Cortex of kidney (tissue), 1 donor: ENCODE measurements at places on chromosomes 4 and X.

DNA sequence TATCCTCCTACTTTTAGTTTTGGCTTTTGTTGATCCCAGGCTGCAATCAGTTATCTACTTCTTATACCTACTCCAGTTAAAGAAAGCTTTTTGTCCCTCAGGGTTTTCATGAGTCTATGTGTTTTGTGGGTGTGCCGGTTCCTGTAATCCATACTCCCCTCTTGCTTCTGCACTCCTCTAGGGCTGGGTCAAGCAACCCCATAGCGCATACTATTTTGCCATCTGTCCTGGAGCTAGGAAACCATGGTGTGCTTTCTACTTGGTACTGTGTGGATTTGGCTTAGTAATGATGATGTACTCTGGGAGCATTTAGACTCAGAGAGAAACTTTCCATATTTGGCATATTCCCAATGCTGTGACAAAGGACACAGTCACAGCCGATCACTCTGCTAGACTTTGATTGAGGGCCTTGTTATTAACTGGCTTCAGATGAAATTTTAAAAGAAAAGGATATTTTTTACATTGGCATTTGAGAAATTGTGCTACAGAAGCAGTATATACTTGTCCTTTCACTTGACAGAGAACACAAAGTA, 86.1 kb upstream of the GRXCR1 start:
- no peak for DNase-seq

DNA sequence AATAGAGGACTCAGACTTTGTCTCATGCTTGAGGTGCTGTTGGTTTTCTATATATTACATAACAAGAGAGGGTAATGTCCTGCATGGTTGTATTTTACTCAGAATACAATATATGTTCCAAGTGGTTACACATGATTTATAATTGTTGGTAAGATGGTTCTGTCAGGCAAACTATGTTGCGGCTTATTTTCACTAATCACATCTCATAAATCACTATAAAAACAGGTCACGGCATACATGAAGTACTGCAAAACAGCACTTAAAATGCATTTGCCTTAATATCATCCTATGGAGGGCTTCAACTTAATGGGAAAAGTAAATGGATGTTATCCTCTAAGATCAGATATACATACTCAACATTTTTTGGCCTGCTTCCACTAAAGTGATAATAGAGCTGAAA, 246.0 kb upstream of the ARSJ start:
- no peak for DNase-seq

GRCh38 chr4:152581536-152582160, 45.8 kb upstream of the FBXW7 start:
- no peak for DNase-seq

- no peak for DNase-seq
Observed at GRCh38 chr4:52822583-52822971, 39.5 kb upstream of the RASL11B start.

DNA sequence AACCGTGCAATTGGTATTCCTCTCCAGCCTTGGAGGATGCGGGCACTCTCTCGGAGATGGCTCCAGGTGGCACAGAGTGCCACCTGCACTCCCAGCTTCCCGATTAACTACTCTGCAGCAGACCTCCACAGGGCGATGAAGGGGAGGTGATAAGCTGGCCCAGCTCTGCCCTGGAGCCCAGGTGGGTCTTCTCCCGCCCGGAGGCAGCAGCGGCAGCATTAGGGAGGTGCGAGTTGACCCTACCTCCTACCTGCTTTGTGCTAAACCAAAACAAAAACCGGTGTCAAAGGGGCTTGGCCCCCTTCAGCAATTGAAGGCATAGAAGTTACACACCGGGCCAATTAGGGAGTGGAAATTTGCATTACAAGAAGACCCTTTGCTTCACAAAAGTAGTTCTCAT, 137.4 kb upstream of the MAMLD1 start:
- DNase-seq, result no peak

GRCh38 chrX:51332188-51332942, at the start of gene NUDT10:
Gene NUDT10, plus strand, starts transcription at chrX:51332822. Its CDS starts 144 bp downstream, at chrX:51332966.
- no peak for DNase-seq

GRCh38 chr4:185113340-185113739, 29.7 kb upstream of the SLC25A4 start:
- DNase-seq, result no peak

DNA sequence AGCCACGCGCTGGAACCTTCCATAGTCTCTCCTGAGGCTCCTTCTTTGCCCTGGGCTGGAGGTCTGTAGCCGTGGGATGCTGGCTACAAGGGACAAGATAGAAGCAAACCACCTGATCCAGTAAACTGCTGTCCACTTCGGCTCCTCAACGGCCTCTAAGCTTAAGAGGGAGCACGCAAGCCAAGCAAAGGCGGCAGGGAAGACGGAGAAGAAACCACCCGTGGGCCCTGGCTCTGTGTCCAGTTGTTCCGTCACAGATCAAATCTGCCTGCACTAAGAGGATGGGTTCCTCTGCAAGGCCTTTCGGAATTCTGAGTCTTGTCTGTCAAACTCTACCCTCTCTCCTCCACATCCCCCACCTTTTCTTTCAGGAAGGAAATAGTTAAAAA, 401 bp upstream of the EDNRA start:
- no peak for DNase-seq

- DNase-seq, result no peak
Observed at GRCh38 chrX:132862562-132862961, 95.9 kb downstream of the HS6ST2 start.

GRCh38 chrX:154516656-154517100, 646 bp upstream of the FAM3A start:
- DNase-seq, result no peak

DNA sequence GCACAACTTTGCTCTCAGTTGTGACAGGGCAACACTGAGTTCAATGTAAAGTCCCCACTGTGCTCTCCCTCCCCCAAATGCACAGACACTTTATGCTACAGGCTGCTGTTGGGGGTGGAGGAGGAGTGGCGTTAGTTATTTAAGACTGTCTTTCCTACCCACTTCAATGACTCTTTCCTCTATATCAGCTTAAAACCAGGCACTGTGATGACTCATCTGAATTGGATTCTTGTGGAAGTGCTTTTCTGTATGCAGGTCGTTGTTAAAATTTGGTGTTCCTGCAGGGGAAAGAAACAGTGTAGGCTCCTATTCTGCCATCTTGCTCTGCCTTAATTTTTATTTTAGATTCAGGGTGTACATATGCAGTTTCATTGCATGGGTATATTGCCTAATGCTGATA, 1157.2 kb upstream of the ADGRL3 start:
- no peak for DNase-seq

DNA sequence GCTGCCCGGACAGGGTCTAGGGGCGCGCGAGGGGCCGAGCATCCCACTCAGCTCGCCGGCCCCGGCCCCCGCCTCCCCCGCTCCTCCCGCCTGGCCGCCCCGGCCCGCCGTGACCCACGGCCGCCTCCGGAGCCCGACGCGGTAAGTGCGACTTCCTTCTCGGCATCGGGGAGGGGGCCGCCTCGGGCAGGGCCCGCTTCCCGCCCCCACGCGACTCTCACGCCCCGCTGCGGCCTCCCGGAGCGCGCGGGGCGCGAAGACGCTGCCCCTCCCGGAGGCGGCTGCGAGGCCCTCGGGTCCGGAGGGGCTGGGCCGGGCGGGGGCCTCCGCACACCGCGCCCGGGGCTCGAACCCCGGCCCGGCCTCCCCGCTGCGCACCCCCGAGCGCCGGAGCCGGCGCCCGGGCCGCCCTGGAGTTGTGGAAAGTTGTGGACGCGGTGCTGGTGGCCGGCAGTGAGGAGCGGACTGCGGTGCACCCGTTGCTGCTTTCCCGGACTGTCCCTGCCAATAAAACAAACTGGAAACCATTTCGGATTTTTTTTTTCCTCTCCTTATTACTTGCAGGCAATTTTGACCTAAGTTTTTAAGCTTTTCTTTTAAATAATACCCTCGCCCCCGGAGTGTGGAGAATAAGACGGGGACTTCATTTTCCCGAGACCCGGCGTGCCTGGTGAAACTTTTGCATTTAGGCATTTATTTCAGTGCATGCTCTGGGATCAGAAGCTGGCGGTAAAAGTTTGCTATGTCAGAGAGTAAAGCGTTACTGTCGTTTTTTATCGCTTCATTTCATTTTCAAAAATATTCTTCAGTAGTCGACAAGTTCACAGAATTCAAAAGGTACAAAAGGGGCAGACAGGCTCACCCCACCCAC, 13.0 kb upstream of the TMEM156 start:
- no peak for DNase-seq

GRCh38 chr4:62640296-62640695, 1440.2 kb downstream of the ADGRL3 start:
- DNase-seq, result no peak

GRCh38 chr4:52296341-52296740, 245.2 kb downstream of the SPATA18 start:
- no peak for DNase-seq

GRCh38 chr4:188688956-188689355, 549.7 kb downstream of the TRIML1 start:
- DNase-seq, result no peak

- DNase-seq, result no peak
Observed at GRCh38 chr4:110854021-110854678, 231.3 kb upstream of the PITX2 start.

DNA sequence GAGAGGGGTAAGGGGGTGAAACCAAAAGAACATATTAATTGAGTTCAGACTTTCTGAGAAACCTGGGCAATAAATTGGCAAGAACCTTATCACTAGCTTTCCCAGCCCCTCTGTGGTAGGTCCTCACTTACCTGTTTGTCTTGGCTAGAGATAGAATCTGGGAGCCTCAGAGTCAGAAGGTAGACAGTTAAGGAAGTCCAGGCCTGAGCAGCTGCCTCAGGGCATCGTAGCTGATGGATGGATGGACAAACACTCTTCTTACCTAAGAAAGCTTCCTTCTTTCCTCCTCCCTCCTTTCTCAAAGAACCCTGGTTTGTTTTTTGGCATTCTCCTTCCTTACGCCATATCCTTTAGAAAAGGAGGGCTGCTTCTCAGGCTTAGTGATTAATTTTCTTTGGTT, 24.4 kb downstream of the FRAS1 start:
- no peak for DNase-seq

GRCh38 chrX:139725720-139726119, 17.8 kb upstream of the MCF2 start:
- no peak for DNase-seq

DNA sequence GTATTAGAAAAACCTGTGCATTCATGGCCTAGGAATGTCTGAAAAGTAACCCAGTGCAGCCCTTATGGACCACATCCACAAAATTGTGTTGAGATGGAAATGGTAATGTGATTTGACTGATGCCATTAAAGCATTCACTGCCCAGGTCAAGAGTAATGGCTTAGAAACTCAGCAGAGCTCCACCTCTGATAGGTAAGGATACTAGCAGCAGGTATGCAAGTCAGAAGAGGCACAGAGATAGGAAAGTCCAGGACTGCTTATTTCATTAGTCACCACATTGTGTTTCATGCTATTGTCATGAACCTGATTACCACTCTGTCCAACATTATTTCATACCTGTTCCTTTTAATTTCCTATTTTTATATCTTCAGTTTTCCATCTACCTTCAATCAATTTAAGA, 2042.2 kb downstream of the ARAP2 start:
- DNase-seq, result no peak

GRCh38 chrX:75781611-75782010, 3.4 kb downstream of the MAGEE2 start:
- no peak for DNase-seq

DNA sequence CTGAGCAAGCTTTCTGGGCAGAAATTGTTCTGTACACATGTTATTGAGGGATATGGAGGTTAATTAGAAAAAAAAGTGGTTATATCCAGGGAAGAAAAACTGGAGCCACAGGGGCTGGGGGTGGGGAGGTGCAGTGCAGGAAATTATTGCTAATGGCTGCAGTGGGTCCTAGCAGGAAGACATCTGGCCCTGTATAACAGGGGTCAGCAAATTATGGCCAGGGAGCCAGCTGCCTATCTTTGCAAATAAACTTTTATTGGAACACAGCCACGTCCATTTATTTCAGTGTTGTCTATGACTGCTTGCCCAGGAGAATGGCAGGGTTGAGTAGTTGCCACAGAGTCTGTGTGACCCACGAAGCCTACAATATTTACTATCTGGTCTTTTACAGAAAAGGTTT, 23.4 kb upstream of the PRPS2 start:
- no peak for DNase-seq
